ENCODE measurements at places on chromosomes 16 and 17.

GRCh38 chr16:85905110-85906095 is 6.4 kb downstream of the IRF8 start:
- no peak for DNase-seq
- H3K4me3 ChIP-seq, result no peak overlapping the region
- peaks cover 71% of the 10 kb centered on the region for H3K27me3 ChIP-seq
- H3K27ac ChIP-seq, result no peak overlapping the region

GRCh38 chr17:27354491-27355081 is 60.7 kb downstream of the WSB1 start:
- H3K27me3 ChIP-seq, result no peaks in the 10 kb centered on the region
- H3K36me3 ChIP-seq, result no peaks in the 10 kb centered on the region
- peaks cover 12% of the 10 kb centered on the region for H3K4me1 ChIP-seq
- peak overlapping the region; percentile 80 for H3K4me3 ChIP-seq
- no peak for DNase-seq

DNA sequence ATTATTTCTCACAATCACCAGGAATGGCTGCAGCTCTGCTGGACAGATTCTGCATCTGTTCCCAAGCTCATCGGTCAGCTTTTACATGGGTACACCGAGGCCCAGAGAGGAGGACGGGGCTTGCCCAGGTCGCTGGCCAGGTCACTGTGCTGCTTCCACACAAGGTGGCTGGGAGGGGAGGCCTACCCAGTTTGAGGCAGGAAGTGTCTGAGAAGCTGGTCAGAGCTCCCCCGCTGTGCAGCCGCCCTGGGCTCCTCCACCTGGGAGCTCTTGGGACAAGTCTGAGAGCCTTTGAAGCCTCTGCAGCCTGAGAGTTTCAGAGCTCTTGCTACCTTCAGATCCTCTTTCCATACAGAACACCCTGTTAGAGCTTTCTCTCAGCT is 143.3 kb downstream of the CLEC16A start:
- no peak for DNase-seq
- peaks cover 30% of the 10 kb centered on the region for H3K36me3 ChIP-seq
- no peaks in the 10 kb centered on the region for H3K27me3 ChIP-seq
- peak overlapping the region; percentile 66 for H3K27ac ChIP-seq

- no peaks in the 10 kb centered on the region for H3K4me1 ChIP-seq
- no peak for DNase-seq
- H3K27ac ChIP-seq, result no peak overlapping the region
- H3K4me3 ChIP-seq, result no peak overlapping the region
- H3K36me3 ChIP-seq, result no peaks in the 10 kb centered on the region
- H3K27me3 ChIP-seq, result peaks cover 28% of the 10 kb centered on the region
Observed at GRCh38 chr16:4246777-4247459, 5.0 kb upstream of the SRL start.

DNA sequence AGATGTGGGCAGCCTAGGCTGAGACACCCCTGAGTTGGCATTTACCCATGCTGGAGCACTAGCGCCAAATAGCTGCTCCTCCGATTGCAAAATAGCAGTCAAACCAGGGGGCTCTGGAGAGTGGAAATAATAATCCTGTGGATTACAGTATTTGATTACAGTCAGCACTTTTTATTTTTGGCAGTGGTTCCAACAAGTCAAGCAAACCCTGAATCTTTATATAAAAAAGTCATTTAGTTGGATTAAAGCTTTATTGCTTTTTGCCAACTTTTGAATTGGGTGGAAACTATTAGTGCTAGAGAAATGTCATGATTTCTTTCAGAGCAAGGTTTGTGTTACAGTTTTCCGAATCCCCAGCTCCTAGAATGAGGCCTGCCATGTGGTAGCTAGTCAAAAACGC is 99.3 kb upstream of the FAM20A start:
- no peaks in the 10 kb centered on the region for H3K36me3 ChIP-seq
- no peak for DNase-seq
- no peak overlapping the region for H3K27ac ChIP-seq

- H3K4me1 ChIP-seq, result peaks cover 9% of the 10 kb centered on the region
- H3K36me3 ChIP-seq, result peaks cover 43% of the 10 kb centered on the region
- no peaks in the 10 kb centered on the region for H3K27me3 ChIP-seq
- no peak for DNase-seq
- no peak overlapping the region for H3K27ac ChIP-seq
Observed at GRCh38 chr17:28577466-28577824, 750 bp upstream of the ALDOC start.

DNA sequence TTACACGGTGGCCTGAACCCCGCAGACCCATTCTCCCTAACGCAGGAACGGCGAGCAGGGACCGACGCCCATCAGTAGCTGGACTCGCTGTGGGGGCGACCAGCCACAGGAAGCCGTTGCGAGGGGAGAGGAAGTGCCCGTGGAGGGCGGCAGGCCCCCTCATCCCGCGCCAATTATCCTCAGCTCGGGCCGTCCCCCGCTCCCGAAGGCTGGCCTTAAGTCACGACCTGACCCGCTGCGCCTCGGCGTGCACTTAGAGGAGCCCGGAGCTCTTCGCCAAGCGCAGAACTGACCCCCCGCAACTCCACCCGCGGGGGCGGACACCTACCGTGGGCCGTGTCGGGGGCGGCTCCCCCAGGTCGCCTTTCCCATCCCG is 401 bp downstream of the ARL16 start:
- peak overlapping the region; percentile 89 for H3K4me3 ChIP-seq
- H3K27ac ChIP-seq, result peak overlapping the region; percentile 85
- H3K4me1 ChIP-seq, result peaks cover 38% of the 10 kb centered on the region
- H3K27me3 ChIP-seq, result no peaks in the 10 kb centered on the region
- no peak for DNase-seq
- H3K36me3 ChIP-seq, result peaks cover 36% of the 10 kb centered on the region

GRCh38 chr16:11417487-11417886 is 72.2 kb downstream of the RMI2 start:
- no peak overlapping the region for H3K27ac ChIP-seq
- H3K36me3 ChIP-seq, result no peaks in the 10 kb centered on the region
- no peak overlapping the region for H3K4me3 ChIP-seq
- DNase-seq, result no peak
- H3K4me1 ChIP-seq, result no peaks in the 10 kb centered on the region

DNA sequence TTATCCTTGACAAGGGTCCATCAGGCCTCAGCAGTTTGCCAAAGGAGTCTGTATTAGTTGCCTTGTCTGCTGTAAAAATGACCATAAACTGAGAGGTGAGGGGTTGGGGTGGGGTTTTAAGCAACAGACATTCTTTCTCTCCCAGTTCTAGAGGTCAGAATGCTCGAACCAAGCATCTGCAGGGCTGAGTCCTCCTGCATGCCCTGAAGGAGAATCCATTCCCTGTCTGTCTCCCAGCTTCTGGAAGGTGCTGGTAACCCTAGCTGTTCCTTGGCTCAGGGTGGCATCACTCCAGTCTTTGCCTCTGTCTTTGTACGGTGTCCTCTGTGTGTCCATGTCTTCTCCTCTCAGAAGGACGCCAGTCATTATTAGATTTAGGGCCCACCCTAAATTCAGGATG is 17.5 kb upstream of the IRF8 start:
- no peak for DNase-seq
- no peaks in the 10 kb centered on the region for H3K36me3 ChIP-seq
- H3K27me3 ChIP-seq, result peaks cover 55% of the 10 kb centered on the region
- no peak overlapping the region for H3K27ac ChIP-seq

- no peak overlapping the region for H3K27ac ChIP-seq
- H3K27me3 ChIP-seq, result peaks cover 8% of the 10 kb centered on the region
- DNase-seq, result no peak
- H3K4me3 ChIP-seq, result no peak overlapping the region
- H3K4me1 ChIP-seq, result no peaks in the 10 kb centered on the region
Observed at GRCh38 chr17:38685491-38685890, 10.7 kb upstream of the EPOP start.

- DNase-seq, result no peak
- H3K27me3 ChIP-seq, result no peaks in the 10 kb centered on the region
- H3K4me3 ChIP-seq, result no peak overlapping the region
- H3K36me3 ChIP-seq, result no peaks in the 10 kb centered on the region
Observed at GRCh38 chr17:9880582-9880999, 24.5 kb downstream of the RCVRN start.

DNA sequence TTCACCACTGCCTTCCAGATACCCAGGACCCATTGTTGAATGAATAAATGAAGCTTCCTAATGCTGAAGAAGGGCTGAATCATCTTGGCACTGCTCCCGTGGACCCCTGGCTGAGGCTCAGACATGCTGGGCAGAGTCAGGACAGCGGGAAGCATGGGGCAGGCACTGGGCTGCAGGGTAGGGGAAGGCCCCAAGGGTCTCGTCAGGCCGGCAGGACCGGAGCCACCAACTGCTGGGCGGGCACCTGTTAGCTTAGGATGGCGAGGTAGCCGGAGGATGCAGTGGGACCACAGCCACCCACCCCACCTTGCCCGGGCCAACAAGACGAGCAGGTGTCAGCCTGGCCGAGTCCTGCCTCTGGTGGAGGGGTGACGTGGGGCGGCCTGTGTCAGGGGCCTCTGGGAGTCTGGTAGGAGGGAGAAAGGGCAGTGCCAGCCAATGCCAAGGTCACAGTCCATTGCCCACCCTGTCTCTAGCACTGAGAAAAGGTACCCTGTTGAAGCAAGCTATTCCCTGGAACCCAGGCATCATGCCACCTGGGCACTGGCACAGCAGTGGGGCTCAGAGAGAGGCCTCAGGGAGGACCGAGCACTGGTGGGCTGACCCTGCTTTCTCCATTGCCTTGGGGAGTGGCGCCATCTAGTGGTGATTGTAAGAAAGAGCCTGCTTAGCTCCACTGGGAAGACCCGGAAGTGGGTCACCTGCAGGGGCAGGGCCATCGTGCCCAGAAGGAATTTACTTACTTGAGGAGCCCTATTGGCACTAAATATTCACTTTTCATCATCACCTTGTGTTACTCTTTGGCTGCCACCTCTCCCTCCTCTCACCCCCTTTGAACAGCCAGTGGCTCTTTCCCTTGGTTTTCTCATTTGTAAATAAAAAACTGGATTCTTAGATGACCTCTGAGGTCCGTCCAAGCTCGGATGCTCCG is 3.0 kb upstream of the DLX3 start:
- H3K4me1 ChIP-seq, result peaks cover 32% of the 10 kb centered on the region
- H3K27me3 ChIP-seq, result peaks cover 60% of the 10 kb centered on the region
- no peaks in the 10 kb centered on the region for H3K36me3 ChIP-seq
- peak; percentile 84 for DNase-seq
- no peak overlapping the region for H3K27ac ChIP-seq

DNA sequence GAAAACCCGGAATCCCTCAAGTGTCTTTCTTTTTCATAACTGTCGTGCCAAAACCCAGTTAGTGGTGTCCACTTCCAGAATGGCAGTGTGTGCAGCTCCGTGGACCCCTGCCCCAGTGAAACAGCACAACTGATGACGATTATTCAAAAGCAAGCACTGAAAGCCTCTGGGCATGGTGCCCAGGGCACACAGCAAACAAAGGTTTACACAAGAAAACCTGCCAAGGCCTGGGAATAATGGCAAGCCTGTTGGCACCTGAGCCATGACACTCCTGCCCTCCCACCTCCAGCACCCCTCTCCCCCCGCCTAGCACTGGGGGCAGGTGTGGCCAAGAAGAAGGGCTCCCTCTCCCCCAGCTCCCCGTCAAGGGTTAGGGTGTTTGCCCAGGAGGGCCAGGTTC is 2.8 kb downstream of the PKMYT1 start:
- H3K36me3 ChIP-seq, result no peaks in the 10 kb centered on the region
- no peak overlapping the region for H3K27ac ChIP-seq
- DNase-seq, result no peak

- peak overlapping the region; percentile 19 for H3K4me3 ChIP-seq
- peak; percentile 48 for DNase-seq
- H3K36me3 ChIP-seq, result no peaks in the 10 kb centered on the region
- H3K27ac ChIP-seq, result no peak overlapping the region
Observed at GRCh38 chr16:65285128-65286048, 163.5 kb upstream of the CDH11 start.

- peaks cover 16% of the 10 kb centered on the region for H3K4me1 ChIP-seq
- peaks cover 29% of the 10 kb centered on the region for H3K36me3 ChIP-seq
- H3K27ac ChIP-seq, result no peak overlapping the region
- H3K4me3 ChIP-seq, result no peak overlapping the region
- no peaks in the 10 kb centered on the region for H3K27me3 ChIP-seq
Observed at GRCh38 chr17:21174713-21175112, 39.2 kb downstream of the TMEM11 start.
